Pons (tissue), 1 donor: ENCODE measurements at places on chromosomes 3 and 15.

GRCh38 chr15:40928821-40929659 is at the start of gene DLL4:
DLL4 (plus strand) TSS chr15:40929340; CDS start chr15:40929669, 329 bp downstream.
- no peak for DNase-seq

- peak; percentile 69 for DNase-seq
These were observed 24.5 kb downstream of the IQGAP1 start for GRCh38 chr15:90412356-90413194.

DNA sequence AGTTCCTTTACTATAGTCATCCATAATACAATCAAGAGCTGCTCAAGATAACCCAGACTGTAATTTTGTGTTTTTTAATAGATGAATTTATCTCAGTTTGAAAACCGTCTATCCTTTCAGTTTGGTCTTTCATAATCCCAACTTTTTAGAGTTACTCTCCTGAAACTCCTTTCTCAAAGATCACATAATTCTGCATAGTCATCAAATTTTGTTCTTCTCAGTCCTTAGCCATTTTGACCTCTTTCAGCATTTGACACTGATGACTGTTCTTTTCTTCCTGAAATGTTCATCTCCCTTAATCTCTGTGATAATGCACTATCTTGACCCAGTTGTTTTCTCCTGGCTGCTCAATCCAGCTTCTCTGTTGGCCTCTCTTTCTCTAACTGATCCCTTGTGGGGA is 47.5 kb upstream of the RAD51 start:
- DNase-seq = no peak

DNA sequence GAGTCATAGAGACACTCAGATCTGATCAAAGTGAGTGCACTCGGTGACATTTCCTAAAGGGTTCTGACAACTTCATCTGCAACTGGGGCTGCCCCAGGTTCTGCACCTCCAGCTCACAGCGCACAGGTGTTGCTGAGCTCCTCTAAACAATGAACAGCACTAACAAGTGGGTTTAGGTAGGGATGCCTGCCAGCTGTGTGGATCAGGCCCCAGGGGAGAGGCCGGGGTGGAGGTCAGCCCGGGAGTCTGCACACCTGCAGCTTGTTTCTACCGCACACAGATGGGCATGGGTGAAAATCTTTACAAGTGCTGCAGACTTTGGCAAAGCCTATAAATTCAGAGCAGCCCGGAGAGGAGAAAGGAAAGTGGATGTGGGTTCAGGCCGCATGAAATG is 355 bp downstream of the FBXW12 start:
- no peak for DNase-seq

GRCh38 chr3:159858650-159859049 is 130.0 kb upstream of the IL12A start:
- no peak for DNase-seq

GRCh38 chr3:171267104-171267503 is 193.1 kb downstream of the TNIK start:
- DNase-seq = no peak

- DNase-seq = peak; percentile 59
These were observed 279.8 kb downstream of the FOXP1 start for GRCh38 chr3:71303627-71304200.

DNA sequence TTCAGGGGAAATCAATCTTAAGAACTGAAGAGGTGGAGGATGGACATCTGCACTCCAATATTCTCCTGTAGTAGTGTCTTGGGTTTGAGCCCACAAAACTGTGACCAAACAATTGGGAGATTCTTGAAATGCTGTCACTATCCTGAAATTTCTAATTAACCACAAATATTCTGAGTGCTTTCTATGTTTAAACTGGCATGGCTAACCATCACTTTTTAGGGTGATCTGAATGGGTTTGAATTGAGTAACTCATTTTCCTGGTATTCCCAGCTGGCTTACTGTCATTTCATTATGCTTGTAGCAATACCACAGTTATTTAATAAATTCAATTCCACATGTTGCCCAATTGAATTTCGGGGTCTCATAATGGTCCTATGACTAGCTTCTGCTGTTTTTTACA is 216.9 kb upstream of the DCBLD2 start:
- DNase-seq = no peak

DNA sequence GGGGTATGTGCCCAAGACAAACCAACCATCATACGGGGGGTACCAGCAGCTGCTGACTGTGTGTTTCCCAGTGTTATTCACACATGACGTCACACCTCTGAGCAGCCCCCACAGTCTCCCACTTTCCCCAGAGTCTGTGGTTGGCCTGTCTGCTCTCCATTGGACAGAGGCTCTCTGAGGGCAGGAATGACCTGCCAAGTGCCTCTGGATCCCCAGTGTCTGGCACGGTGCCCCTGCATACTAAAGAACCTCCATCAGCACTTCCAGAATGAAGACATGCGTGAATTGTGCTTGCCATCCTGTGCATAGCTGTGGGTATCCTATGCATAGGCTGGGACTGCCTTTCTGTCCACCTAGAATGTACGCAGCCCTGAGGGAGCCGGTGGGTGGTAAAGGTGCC is 3.5 kb upstream of the CCDC9B start:
- no peak for DNase-seq

DNA sequence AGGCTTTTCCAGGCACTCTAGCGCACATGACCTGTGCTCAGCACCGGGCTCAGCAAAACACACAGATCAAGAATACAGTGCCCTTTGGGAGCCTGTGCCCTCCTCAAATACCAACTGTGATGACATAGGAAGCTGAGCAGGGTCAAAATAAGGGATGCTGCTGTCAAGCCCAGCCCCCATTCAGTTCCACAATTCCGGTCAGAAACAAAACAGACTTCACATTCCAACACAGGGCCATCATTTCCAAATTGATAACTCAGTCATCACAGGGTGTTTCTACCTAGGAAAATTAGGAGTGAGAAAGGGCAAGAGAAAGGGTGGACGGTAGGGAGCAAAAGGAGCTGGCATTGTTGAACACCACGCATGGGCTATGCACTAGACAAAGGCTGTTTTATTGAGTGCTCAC is 158.4 kb upstream of the CCDC54 start:
- peak; percentile 73 for DNase-seq
